GM12891 (cell line): ENCODE measurements at places on chromosomes 2 and 18.

GRCh38 chr2:12050396-12050795, 304.0 kb downstream of the LPIN1 start:
- no peak for DNase-seq

GRCh38 chr18:2826581-2826980, 20.2 kb upstream of the EMILIN2 start:
- no peak for DNase-seq

- no peak for DNase-seq
These were observed 2.3 kb downstream of the ASB3 start for GRCh38 chr2:53784436-53784835.

DNA sequence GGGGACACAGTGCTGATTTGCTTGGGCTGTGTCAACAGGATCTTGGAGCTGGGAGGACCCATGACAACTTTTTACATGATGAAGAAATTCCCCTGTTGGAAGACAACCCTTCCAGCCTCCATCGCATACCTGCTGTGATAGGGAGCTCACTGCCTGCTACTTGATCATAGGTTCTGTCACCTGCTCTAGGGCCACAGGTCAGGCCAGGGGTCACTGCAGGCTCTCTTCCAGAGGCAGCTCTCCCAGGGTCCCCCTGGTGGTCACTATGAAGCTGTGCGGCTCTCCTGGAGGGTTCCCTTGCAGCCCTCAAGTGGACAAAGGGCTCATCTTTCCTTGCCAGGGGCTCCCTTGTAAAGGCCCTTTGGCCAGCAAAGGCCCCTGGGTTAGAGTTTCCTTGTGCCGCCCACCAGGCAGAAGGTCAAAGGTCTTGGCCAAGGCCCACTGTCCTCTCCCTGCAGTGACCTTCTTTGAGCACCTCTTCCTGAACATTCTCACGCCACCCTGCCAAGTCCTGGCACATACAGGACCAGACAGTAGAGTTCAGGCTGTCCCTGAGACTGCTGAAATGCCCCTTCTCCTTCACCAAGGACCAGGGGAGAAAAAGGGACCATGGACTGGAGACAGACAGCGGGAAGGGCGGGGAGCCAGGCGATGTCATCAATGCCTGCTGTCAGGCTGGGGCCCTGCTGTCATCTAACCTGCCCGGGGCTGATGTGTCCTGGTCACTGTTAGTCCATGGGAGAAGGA, 345.1 kb downstream of the DYSF start:
- no peak for DNase-seq

DNA sequence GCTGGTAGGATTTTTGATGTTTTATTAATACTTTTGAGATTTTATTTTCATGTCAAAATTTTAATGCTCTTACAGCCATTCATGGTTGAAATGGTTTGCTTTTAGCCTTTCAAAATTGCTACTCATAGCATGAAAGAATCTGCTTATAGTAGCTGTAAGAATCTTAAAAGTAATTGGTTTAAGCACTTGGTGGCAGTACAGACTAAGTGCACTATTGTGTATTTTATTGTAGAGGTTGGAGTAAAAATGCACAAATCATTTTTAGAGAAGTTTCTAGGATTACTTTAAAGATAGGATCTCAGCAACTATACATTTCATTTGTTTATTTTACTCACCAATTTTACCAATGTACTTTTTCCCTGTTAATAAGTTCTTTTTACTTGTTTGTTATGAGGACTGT, 205.8 kb downstream of the SPAG16 start:
- DNase-seq, result no peak

DNA sequence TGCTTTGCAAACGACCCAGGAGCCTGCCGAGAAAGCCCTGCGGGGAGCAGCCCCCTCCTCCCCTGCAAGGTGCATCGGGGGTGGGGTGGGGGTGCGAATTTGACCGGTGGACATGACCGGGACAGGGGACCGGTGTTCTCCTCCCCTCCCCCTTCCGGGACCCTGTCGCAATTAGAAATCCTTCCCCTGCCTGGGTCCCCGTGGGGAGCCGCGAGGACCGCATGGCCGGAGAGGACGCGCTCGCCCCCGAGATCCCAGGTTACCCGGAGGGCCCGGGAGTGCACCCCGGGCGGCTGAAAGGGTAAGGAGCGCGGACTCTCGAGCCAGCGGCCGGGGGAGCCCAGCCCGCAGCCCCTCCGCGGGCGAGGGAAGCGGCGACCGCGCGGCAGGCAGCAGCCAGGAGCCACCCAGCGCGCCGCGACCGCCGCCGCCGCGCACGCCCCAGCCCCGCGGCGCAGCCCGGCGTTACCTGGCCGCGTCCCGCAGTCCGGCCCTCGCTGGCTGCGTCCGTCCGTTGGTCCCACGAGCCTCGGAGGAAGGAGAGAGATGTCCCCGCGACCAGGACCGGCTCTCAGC, 482 bp downstream of the DLGAP1 start:
- no peak for DNase-seq

GRCh38 chr2:9954136-9954535, 2.6 kb downstream of the GRHL1 start:
- no peak for DNase-seq

GRCh38 chr2:220572385-220572784, 945.0 kb downstream of the SLC4A3 start:
- no peak for DNase-seq

- no peak for DNase-seq
These were observed 204.4 kb downstream of the MREG start for GRCh38 chr2:215808996-215809395.

- DNase-seq, result no peak
These were observed 14.1 kb downstream of the KLF11 start for GRCh38 chr2:10057231-10058107.

- no peak for DNase-seq
These were observed 381.0 kb downstream of the MEIS1 start for GRCh38 chr2:66815886-66816285.

GRCh38 chr18:22705328-22705727, 227.8 kb upstream of the RBBP8 start:
- no peak for DNase-seq

DNA sequence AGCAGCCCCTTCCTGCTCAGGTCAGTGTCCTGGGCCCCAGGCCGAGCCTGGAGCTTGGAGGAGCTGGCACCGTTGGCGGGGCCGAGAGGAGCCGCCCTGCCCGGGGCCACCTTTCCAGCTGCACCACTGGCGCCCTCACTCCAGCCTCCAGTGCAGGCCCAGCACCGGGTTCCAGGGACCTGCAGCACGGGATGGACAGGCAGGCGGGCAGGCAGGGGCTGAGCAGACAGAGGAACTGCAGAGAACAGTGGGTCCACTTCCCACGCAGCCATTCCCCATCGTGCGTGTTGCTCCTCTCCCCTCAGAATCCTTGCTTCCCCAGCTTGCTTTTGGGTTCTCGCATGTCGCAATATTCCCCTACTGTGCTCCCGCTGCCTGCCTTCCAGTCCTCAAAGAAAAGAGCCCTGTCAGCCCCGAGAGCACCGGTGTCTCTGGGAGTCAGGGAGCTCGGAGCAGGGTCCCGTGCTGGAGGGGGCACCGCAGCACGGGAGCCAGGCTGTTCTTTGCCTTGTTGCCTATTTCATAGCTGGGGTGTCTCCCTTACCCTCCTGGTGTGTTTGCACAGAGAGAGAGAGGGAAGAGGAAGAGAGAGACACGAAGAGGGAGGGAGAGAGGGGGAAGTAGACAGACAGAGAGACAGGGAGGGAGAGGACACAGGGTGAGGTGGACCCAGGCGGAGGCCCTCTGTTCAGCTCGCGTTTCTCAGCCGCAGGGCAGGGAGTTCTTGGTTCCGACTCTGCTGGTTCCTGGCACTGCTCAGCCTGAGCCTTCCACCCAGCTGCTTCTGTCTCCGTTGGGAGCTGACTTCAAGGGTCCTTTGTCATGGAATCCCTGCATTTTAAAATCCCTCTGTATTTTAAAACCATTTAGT, 126.0 kb downstream of the MBP start:
- no peak for DNase-seq

DNA sequence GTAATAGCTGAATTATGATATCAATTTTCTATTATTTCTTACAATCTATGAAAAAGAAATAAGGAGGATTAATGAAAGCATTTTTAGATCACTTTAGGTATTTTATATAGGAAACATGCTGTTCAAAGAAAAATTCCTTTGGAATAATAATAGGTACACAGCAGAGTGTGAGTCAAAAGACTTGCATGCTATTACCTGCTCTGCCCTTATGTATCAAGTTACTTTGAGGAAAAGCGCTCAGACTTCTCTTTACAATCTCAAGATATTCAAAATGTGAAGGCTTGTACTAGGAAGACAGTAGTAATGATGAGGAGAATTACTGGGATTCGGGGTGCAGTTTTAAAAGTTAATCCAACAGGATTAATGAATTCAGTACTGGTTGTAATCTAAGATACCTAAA, 29.1 kb upstream of the RNU4ATAC start:
- DNase-seq, result no peak

DNA sequence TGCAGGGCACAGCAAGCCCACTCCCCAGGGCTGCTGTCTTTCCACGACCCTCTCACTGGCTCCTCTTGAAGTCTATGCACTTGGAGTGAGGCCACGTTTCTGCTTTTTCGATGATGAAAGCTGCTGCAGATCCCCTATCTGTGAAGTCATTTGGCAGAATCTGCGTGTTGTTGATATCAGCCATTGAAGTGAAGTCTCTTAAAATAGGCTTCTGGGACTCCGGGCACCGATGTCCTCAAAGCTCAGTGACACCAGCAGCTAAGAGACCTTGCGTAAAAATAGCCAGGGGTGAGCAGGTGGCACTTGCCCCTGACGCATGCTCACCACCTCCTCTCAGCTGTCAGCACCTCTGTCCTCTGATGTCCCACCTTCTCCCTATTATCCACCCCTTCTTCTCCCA, 89.4 kb upstream of the FHL2 start:
- no peak for DNase-seq

- DNase-seq, result no peak
These were observed 253.1 kb downstream of the DYM start for GRCh38 chr18:49207361-49207760.

DNA sequence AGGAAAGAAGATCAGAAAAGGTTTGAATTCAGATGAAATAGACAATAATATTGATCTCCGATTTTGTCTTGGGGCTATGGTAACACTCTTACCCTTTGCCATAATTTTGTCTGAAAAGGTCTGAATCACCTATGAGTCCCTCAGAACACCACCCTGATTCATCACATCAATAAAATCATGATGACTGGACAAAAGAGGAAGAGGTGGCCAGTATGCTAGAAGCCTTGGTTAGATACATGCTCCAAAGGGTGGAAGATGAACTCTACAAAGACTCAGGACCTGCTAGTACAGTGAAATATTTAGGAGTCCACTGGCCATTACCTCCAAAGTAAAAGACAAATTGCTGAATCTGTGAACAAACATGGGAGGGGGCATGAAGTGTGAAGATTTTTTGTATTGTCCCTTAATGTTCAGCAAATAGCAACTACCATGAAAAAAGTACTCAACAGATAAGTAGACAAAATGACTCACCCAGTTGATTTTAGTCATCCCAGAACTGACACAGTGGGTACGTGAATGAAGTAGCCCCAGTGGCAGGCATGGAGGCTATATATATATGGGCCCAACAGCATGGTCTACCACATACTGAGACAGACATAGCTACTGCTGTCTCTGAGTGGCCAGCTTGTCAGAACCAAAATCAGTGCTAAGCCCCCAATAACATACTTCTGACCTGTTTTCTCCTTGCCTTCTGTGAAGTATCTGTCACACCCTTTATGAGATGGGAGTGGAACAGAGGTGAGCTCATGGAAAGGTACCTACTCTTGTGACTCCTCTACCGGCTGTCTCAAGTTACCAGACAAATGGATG, 36.5 kb upstream of the GLS start:
- no peak for DNase-seq

DNA sequence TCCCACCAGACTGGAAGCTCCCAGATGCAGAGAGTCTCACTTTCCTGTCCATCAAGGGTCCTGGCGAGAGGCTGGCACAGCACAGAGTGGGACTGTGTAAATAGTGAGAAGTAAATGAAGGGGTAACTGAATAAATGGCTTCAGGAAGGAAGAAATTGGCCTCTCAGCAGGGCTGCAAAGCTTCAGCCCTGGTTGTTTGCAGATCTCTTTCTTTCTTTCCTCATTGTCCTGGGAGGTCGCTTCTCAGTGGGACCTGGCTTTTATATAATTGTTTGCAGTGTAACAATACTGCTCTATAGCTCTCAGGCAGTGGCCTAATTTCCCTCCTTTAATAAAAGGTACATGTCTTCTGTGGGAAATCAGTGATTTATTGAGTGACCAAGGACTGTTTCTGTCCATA, 74.9 kb upstream of the GPR45 start:
- no peak for DNase-seq

- no peak for DNase-seq
These were observed 918 bp upstream of the NABP1 start for GRCh38 chr2:191676790-191677645.

- DNase-seq, result peak; percentile 52
These were observed 63.0 kb upstream of the TWIST2 start for GRCh38 chr2:238784671-238785527.

GRCh38 chr2:88521445-88522073, 69.1 kb upstream of the FOXI3 start:
- DNase-seq, result no peak

DNA sequence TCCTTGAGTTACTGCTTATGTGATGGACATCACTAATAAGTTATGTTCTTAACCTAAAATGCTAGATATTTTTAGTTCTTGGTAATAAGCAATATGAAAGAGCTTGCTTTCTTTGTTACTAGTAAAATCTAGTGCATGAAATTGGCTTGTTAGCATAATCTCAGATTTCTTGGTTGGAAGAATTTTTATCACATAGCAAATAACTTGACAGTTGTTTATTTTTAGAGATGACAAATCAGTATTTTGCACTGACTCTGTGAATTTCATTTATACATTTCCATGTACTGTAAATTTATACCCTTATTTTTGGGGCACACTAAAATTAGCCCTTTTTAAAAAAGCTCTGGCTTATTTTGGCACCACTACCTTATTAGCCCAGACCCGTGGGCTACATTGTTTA, 45.6 kb downstream of the LCLAT1 start:
- no peak for DNase-seq

DNA sequence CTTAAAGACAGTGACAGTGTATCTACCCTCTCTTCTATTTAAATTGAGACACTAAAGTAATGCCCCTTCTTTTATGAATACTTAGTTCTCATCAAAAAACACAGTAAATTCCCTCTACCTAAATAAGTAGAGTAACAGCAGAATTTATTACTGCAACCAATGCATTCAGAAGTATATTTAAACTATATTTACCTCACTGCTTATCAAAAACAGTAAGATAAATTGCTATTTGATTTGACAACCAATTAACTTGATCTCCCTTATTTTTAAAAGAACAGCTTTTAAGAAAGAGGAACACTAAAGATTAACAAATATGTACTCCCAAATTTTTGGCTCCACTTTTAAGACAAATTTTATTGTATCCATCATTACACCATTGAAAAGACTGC, 4.8 kb downstream of the SATB2 start:
- DNase-seq, result no peak

- DNase-seq, result no peak
These were observed 1.6 kb upstream of the EPC2 start for GRCh38 chr2:148642891-148643416.

GRCh38 chr2:1236606-1237005, 176.7 kb upstream of the TPO start:
- no peak for DNase-seq

GRCh38 chr18:13726972-13727331, 479 bp downstream of the RNMT start:
- peak; percentile 7 for DNase-seq

GRCh38 chr2:226451486-226451885, 348.1 kb downstream of the IRS1 start:
- DNase-seq, result no peak

- DNase-seq, result no peak
These were observed 114.1 kb upstream of the PKDCC start for GRCh38 chr2:41933585-41934320.
